Common myeloid progenitor, CD34-positive (primary cell): ENCODE measurements at places on chromosomes 7 and 10.

DNA sequence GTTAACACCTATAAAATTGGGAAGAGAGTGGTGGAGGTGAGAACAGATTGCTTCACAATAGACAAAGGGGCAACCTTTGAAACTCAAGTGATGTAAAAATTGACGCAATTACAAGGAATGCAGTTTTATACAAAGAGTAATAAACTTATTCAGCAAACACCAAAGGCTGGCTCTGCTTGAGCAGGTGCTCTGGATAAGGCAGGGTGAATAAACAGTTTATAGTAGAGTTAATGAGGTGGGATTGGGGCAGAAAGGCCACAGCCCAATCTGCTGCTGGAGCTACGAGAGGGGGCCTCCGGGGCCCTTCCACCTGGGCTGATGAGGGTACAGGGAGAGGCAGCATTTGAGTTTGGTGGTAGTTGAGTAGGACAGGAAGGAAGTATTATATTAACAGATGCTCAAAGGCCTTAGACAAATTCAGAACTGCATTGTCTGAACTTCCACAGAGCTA lies 6.0 kb downstream of the MUC12 start:
- no peak for DNase-seq

- no peak for DNase-seq
Observed at GRCh38 chr7:43702974-43703373, 26.3 kb downstream of the COA1 start.

DNA sequence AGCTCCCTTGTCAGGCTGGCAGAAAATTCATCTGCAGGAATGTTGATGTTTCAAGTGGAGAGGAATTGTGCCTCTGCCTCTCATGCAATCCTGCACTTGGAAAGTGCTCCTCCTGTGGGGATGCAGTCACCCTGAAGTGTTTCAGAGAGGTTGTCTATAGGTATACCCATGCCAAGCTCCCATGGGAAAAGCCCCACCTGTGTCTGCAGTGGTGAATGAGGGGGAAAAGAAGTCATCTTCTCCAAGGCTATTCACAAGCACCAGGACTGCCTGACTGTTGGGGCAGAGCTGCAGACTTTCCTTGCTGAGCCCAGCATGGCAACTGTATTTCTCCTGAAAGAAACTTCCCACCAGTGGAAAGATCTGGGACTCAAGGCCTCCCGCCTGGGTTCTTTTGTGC lies 35.5 kb downstream of the GPR22 start:
- DNase-seq, result no peak

DNA sequence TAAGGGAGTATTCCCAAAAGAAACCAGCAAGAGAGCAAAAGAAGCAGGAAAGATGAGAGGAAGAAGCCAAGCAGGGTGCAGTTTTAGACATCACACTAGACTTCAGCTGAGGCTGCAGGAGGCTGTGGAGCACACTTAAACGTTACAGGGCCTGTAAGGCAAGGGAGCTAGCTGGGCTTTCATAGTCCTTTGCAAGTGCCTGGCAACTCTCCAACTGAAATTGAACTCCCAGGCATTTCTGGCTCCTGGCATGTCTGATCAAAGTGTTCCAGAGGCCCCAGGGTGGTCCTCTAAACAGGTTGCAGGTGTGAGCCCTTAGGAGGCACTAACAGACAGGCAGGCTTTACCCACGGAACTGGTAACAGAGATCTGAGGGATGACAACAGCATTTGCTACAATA lies 750.2 kb downstream of the XPNPEP1 start:
- no peak for DNase-seq

DNA sequence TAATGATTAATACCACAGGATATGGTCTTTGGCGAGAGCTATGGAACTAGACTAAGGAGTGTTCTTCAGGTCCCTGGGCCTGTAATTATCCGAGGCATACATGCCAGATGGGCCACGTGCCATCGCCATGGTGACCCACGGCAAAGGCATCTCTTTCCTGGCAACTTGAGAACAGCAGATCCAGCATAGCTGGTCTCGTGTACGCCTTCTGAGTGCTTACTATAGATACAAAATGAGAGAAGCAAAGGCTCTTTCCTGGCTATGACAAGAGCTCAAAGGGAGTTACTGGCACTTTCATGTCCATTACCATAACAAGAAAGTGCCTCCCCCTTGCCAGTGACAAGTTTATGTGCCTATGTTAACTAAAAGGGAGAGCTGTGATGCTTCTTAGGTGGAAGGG lies 26.0 kb upstream of the GLI3 start:
- DNase-seq, result no peak

- DNase-seq, result no peak
Observed at GRCh38 chr10:76136961-76137360, 705.5 kb downstream of the LRMDA start.

DNA sequence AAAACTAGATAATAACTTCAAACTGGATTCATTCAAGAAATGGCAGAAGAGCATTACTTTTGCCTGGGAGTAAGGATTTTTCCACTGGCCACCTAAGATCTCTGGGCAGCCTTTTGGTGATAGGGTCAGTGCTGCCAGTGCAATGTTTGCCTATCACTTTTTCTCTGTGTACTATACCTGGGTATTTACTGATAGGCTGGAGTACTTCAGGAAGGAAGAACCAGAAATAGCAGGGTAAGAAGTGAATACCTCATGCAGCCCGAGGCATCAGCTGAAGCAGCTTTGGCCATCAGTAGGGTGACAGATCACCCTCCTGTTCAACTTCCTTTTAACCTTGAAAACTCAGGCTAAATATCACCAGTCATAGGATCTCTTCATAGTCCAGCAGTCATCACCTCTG lies 5.5 kb upstream of the PAPSS2 start:
- no peak for DNase-seq

GRCh38 chr10:96136810-96137209 lies 6.7 kb downstream of the ZNF518A start:
- DNase-seq, result no peak

- no peak for DNase-seq
Observed at GRCh38 chr7:99729486-99730237, 5.3 kb downstream of the CYP3A7 start.
